ENCODE measurements at places on chromosomes 13 and 19.

GRCh38 chr13:113493315-113493951 is 2.9 kb upstream of the DCUN1D2 start:
- no peak for DNase-seq

- peak; percentile 24 for DNase-seq
These were observed 230.2 kb downstream of the TDRD3 start for GRCh38 chr13:60627071-60627686.

DNA sequence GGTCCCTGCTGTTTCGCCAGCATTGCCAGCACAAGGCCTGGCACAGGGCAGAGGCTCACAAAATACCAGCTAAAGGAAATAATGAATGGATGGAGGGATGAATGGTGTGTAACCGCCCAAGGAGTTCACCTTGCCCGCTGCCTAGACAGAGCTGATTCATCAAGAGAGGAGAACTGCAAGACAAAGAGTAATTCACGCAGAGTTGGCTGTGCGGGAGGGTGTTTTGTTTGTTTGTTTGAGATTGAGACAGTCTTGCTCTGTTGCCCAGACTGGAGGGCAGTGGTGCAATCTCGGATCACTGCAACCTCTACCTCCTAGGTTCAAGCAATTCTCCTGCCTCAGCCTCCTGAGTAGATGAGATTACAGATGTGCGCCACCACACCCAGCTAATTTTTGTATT is 3.0 kb downstream of the OPA3 start:
- no peak for DNase-seq

GRCh38 chr19:11598103-11598483 is 810 bp downstream of the ZNF627 start:
- DNase-seq = no peak

- DNase-seq = no peak
These were observed 6.0 kb upstream of the BSG start for GRCh38 chr19:566403-566802.

GRCh38 chr13:77150651-77151050 is 123.7 kb upstream of the FBXL3 start:
- no peak for DNase-seq

GRCh38 chr13:40064154-40065097 is 409.0 kb downstream of the COG6 start:
- DNase-seq = no peak

DNA sequence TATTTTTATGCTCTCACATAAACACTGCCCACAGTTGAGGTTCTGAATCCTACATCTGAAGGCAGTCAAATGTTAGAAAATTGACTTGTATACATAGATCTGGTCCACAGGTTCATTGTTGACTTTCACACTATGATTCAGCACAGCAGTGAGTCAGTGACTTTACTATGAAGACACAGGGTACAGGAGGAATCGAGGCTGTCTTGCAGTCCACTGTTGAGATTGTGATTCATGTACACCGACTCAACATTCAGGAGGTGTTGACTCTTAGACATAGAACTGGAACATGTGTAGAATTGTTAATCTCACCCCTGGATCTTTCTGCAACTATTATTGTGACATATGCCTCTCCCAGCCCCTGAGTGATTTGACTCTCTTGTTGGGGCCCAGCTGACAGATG is 74.3 kb upstream of the ZNF43 start:
- DNase-seq = no peak
